Stimulated activated CD4-positive, alpha-beta T cell treated with anti-CD3 and anti-CD28 coated beads, Interleukin-2, amount 100 ng/mL, for 4 hours (primary cell): ENCODE measurements at places on chromosomes 5 and 9.
A peak's percentile ranks its signal among the peaks of the same experiment; 100 is the strongest.

DNA sequence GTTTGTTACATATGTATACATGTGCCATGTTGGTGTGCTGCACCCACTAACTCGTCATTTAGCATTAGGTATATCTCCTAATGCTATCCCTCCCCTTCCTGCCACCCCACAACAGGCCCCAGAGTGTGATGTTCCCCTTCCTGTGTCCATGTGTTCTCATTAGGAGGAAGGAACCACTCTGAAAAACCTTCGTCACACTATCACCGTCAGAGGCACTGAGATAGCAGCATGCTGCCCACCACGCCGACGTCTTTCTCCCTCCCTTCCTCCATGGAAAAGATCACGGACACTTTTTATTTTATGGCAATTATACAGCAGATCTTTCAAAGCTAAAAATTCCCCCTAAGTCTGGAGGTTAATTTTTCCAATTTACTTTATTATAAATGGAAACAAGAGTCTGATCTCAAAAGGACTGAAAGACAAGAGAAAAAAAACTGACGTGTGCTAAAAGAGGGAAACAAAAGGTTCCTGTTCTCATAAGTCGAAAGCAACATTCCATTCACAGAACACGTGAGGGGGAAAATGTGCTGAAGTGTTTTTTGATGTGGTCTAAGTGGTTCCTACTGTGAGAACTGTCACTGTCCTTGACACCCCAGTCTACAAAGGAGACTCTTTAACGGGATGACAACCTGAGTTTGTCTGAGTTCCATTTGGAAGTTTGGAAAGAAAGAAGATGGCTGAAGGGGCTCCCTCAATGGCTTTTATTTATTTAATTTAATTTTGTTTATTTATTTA, 339.7 kb upstream of the IRX2 start:
- DNase-seq, result no peak

- DNase-seq, result no peak
These were observed 299.0 kb downstream of the PRELID2 start for GRCh38 chr5:145536133-145536532.

- DNase-seq, result no peak
These were observed 512.2 kb upstream of the ZNF462 start for GRCh38 chr9:106350777-106351176.

DNA sequence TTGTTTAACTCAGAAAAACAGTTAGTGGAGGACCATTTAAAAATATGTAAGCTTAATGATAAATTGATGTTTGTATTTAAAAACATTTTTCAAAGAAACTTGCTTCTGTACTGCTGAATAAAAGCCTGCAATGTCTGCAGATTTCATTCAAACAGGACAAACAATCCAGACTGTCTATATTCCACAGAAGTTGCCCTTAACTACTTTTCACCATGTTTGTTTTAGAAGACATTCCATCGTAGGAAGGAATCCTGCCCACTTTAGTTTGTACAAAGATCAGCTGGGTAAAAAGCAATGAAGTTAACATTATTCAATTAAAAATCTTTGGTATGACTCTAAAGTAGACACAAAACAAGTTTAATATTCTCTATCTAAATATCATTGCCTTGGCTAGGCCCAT, 195.7 kb upstream of the CCNH start:
- DNase-seq, result no peak

GRCh38 chr9:6876195-6876894, 118.6 kb downstream of the KDM4C start:
- no peak for DNase-seq

DNA sequence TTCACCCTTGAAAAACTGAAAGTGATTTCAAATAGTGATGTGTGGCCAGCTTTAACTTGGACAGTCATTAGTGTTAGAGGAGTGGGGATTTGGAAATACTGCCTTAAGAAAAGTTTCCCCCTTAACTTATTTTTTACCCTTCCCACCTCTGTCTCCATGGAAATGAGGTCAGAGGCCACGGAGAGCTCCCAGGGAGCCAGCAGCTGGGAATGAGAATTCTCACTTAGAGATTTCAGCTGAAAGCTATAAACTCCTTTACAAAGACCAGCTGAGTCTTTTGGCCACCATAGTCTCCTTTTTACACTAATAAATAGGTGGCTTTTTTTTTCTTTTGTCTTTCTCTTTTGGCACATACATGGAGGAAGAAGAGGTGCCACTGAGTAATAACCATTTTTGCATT, 45.7 kb upstream of the PIK3R1 start:
- DNase-seq, result no peak

GRCh38 chr9:472479-473075, 257.9 kb downstream of the DOCK8 start:
- no peak for DNase-seq

DNA sequence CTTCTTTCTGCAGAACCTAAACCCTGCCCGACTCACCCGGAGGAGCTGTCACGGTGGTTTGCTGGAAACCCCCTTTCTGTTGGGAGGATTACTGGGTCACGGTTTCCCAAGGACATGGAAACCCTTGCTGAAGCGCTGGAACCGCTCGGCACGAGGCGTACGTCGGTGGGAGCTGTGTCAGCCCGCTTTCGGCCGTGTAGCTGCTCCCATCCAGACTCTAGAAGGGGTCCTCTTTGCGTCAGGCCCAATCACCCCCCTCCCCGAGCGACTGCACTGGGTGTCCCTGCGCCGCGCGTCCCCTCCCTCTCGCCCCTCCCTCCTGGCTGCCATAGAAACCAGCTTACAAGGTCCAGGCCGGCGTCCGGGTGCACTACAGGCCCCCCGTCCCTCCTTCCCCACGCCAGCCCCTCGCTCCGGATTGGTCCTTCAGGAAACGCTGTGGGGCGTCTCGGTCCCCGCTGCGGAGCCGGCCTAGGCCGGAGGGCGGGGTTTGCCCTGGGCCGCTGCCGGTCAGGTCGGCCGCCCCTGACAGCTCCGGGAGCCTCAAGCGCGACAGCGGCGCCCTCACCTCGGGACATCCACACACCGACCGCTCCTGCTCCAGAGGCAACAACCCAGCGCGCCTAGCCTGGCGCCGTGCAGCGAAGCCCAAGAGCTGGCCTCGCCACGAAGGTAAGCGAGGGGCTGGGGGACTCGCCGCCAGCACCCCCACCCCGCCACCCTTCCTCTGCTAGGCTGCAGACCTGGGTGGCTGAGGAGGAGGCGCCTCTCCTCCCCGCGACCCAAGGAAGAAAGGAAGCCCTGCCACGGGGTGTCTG, at the start of gene NIM1K:
Gene NIM1K (plus strand): TSS at position 486 of the 818 bp plus-strand sequence. CDS start 53,551 bp downstream, outside the sequence.
- peak; percentile 1 for DNase-seq

GRCh38 chr5:52705720-52706119, 82.0 kb upstream of the ITGA1 start:
- DNase-seq, result no peak

DNA sequence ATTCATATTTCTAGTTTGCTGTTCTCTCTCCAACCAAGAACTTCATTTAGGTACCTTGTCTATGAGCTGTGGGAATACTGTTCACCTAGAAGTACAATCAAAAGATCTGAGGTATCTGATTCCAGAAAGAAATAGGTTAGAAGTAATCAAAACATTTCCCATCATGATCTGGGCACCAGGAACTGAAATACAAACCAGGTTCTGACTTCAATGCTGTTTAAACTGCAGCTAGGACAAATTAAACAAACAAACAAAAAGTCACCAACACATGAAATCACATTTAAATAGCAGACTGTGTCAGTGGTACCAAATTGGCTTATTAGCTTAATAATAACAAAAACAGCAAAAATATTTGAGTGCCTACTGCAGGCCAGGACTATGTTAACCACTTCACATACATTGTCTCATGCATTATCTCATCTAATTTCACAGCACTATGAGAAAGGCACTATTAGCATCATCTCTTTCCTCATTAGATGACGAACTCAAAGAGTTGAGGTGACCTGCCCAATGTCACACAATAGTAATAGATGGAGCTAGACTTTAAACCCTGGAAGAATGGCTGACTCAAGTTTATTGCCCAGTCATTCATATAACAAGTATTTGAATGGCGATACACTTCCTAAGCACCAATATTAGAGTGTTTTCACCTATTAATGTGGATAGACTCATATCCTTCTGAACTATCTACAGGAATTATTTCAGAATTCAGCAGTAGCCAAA, 14.5 kb downstream of the PLPP1 start:
- no peak for DNase-seq

DNA sequence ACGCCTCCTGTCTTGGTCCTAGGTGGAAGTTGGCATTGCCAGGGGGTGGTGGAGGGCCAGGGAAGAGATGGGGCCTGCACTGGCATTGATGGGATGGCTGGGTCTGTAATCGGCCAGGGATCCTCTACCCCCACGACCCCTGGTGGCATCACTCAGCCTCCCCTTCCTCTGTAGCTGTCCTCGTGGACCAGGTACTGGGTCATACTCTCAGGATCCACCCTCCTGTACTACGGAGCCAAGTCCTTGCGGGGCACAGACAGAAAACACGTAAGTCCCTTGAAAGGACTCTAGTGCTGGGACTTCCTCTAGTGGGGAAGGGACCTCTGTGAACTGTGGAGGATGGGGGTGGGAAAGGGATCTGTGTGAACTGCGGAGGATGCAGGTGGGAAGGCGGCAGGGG, 52.1 kb upstream of the GARNL3 start:
- DNase-seq, result no peak

DNA sequence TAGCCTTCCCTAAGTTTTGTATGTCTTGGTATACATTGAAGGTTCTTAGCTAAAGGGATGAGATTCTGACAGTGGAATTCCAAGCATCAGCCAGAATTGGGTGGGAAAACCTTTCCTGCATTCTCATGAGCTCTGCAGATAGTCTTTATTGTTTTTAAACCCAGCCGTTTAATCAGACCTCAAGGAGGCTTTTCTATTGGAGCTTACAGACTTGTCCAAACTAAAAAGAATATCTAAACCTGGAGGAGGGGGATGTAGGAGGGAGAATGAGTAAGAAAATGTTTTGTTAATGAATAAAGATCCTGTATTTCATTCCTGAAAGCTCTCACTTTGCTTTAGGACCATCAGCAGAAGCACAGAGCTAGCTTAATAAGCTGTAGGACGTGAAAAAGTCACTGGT, 41.7 kb downstream of the EBF1 start:
- no peak for DNase-seq

GRCh38 chr9:68537616-68537880, 3.1 kb downstream of the TMEM252 start:
- no peak for DNase-seq

- DNase-seq, result no peak
These were observed 53.8 kb downstream of the ABHD17B start for GRCh38 chr9:71857159-71857558.

GRCh38 chr9:121026768-121027167, 23.3 kb downstream of the C5 start:
- no peak for DNase-seq

DNA sequence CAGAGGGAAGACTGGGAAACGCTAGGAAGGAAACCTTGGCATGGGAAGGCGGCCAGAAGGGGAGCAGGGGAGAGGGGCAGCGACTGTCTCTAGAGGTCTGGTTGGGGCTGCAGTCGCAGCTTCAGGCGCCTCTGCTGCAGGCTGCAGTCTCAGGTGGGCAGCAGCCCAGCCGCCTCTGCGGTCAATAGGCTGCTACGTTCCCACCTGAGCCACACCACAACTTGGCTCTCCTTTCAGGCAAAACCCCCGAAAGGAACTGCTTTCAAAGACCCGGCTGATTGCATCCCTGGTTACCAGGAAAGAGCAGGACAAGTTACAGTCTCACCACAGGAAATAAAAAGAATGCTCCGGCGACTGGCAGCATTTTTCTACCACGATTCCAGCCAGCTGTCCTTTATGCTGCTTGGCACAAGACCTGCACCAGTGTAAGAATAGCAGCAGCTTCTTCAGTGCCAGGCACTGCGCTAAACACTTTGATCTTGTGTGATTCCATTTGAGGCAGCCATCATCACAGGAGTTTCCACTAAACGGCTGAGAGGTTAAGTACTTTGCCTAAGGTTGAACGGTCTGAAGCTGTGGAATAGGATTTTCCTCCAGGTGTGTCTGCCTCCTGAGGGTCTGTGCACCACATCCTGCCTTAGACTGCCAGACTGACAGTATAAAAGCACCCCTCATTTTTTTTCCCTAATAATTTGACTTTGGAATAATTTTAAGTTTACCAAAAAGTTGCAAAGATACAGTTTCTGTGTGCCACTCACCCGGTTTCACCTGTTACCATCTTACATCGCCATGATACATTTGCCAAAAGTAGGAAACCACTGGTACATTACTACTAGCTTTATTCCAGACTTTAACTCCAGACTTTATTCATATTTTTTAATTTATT, 7.5 kb downstream of the RPS14 start:
- DNase-seq, result no peak

- DNase-seq, result no peak
These were observed 203.6 kb downstream of the SPATA31D1 start for GRCh38 chr9:82192211-82192610.

- DNase-seq, result no peak
These were observed 127.1 kb downstream of the TAF11L14 start for GRCh38 chr5:17761326-17761725.

- no peak for DNase-seq
These were observed 276.1 kb downstream of the TAF11L14 start for GRCh38 chr5:17910318-17910717.

DNA sequence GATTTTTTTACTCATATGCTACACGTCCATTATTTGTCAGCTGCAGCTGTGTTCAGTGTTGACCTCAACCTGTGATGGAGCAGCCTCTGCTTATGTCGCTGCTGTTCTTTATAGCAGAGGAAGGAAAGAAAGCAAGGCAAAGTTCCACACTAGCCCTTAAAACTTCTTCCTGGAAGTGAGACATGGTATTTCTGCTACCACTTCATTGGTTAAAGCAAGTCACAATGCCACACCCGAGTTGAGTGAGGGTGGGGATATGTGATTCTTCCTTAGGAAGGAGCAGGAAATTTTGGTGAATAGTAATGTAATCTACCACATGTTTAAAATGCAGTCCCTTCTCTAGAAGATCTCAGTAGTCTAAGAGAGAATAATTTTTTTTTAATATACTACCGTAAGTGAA, 224.8 kb upstream of the DMRT1 start:
- DNase-seq, result no peak

GRCh38 chr9:19649336-19650041, 139.3 kb downstream of the SLC24A2 start:
- no peak for DNase-seq

DNA sequence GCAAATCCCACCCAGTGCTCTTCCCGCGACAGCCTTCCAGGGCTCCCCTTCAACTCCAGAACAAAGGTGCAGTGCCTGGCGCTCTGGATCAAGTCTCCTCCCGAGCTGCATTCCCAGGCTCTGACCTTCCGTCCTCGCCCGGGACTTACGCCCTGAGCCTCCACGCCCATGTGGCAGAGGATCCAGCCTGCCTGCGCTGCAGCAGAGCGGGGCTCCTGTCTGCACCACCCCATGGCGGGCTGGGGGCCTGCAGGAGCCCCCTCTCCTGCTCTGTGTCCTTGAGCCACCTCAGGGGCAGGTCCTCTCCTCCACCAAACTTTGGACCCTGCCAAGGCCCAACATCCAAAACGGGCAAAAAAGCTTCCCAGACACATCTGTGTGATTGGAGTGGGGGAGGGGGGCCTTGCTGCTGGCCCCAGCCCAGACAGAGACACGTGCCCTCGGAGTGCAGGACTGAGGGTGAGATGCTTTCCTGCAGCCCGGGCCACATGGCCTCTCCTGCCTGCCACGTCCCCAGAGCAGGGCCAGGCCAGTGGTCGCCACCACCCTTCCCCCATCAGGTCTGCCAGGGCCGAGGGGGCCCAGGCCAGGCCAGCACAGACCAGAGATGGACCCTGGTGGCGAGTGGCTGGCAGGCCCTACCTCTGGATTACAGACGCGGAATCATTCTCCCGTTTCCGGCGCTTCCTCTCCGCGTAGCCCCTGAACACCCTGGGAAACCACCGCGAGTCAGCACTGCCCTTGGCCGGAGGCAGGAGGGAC, 4.4 kb downstream of the NSMF start:
- DNase-seq, result no peak

GRCh38 chr9:116674210-116674980, 12.7 kb upstream of the TRIM32 start:
- no peak for DNase-seq
